Panc1 (cell line): ENCODE measurements at places on chromosomes 16 and 17. TPM values are rescaled to one million over a fixed set of nuclear protein-coding genes. Genes with fewer than 3 reads are reported as not detected.

Gene NPTX1
- 1.1 TPM for total RNA-seq

DNA sequence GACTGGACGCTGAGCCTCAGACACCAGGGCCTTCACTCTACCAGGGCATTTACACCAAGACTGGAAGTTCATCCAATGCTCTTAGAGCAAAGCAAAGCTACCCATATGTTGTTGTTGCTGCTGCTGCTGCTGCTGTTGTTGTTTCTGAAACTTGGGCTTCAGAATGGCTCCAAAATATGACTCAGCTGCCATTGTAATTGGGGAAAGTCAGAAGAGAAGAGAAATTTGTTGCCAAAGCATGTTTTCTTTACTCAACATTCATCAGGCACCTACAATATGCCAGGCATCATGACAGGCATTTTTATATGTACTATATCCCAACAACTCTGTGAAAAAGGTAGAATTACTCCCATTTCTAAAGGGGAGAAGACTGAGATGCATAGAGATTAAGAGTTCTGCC, 11.9 kb downstream of the KRT32 start:
- DNase-seq, result no peak

Gene ABCC11
- total RNA-seq, result not detected

DNA sequence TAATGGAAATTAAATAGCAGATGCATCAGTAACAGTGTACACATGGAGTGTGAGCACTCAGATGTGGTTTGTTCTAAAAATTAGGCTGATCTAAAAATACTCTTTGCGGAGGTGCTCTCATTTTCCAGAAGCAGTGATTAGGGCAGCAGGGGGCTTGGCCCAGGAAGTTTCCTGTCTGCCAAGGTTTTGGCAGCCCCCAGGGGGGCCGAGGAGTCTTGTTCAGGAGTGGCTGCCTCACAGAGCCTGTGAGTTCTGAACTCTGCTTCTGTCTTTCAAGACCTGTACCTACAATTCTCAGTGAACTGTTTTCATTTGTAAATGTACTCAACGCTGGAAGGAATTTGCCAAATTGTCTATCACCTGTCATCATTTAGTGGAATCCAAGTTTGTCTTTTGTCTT, 388.4 kb upstream of the CDH11 start:
- DNase-seq, result no peak

GRCh38 chr17:72268431-72268830, 147.6 kb downstream of the SOX9 start:
- DNase-seq, result no peak

Gene TBC1D3E
- total RNA-seq, result not detected

GRCh38 chr16:55672471-55672870, 16.7 kb downstream of the SLC6A2 start:
- DNase-seq, result no peak

GRCh38 chr16:86231321-86231995, 278.9 kb upstream of the FOXF1 start:
- DNase-seq, result no peak

DNA sequence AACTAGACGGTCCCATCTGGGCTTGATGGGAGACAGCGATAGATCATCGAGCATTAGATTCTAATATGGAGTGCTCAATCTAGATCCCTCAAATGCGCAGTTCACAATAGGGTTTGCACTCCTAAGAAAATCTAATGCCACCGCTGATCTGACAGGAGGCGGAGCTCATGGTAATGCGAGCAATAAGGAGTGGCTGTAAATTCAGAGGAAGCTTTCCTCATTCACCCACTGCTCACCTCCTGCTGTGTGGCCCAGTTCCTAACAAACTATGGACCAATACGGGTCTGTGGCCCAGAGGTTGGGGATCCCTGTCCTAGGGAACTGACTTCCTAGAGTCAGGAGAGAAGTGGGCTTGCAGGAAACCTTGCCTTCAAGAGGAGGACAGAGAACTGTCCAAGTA, 25.2 kb upstream of the AMZ2 start:
- DNase-seq, result no peak

Gene P3H4
- total RNA-seq, result 58.9 TPM

DNA sequence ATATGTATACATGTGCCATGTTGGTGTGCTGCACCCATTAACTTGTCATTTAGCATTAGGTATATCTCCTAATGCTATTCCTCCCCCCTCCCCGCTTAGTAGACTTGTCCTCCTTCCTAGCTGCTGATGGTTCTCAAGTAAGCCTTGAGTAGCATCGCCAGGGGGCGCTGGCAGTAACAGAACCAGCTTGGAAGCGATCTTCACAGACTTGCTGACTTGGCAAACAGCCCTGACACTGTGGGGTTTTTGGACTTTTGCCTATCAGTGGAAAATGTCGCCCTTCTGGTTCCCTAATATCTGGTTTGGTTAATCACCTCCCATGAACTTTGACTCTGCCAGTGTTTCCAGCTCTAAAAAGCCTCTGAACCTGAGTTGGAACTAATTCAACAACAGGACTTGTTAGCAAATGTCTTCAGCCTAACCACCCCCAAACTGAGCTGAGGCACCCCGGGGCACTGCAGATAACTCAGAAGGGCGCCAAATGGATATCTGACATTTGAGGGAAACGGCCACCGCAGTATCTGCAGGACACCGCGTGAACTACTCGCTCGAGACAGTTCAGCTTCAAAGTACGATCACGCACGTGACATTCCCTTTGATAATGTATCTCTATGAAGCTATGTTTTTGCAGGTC, 15.4 kb upstream of the SPATA32 start:
- peak; percentile 54 for DNase-seq

Gene TLCD3A
- total RNA-seq, result 30.4 TPM

DNA sequence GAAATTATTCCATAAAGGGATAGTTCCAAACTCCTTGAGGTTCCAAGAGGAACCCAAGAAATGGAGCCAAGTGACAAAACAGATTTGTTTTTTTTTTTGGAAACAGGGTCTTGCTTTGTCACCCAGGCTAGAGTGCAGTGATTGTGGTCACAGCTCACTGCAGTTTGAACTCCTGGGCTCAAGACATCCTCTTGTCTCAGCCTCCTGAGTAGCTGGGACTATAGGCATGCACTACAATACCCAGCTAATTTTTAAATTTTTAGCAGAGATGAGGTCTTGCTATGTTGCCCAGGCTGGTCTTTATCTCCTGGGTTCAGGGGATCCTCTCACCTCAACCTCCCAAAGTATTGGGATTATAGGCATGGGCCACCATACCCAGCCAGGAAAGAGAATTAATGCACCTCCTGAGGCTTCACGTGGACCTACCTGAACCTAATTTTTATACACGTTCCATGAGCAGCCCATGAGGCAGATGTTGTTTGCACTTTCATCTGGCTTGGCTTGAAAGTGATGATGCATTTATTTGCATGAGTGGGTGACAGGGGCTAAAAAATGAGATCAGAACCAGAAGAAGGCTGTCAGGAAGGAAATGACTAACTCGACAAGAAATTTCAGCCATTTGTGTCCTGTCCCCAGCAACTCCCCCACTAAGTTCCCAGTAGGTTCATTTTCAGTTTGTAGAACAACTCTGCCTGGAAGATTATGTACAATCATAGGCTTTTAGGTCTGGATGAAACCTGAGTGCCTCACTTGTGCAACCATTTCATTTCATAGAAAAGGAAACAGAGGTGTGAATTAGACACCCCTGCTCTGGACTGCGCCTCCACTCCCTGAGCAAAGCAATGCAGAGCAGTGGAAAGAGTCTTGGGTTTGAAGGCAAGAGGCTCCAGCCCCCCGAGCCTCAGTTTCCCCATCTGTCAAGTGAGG, 10.3 kb upstream of the IRF8 start:
- no peak for DNase-seq

Gene NOTUM
- total RNA-seq, result 2.0 TPM

DNA sequence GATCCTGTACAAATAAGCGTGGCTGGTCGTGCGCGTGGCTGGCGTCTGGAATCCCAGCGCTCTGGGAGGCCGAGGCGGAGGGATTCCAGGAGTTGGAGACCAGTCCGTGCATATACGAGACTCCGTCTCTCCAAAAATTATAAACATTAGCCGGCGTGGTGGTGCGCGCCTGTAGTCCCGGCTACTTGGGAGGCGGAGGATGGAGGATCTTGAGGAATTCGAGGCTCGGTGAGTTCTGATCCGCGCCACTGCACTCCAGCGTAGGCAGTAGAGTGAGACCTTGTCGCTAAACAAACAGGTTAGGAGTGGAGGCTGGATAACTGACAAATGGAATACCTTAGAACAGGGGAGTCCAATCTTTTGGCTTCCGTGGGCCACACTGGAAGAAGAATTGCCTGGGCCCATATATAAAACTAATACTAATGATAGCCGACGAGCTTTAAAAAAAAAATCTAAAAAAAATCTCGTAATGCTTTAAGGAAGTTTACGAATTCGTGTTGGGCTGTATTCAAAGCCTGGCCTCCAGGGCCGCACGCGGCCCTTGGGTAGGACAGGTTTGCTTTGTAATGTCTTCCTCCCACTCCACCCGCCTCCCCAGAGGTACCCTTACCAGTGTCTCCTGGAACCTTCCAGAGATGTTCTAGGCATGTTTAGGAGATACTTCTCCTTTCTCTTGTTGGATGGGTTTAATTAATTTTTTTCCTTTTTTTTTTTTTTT, 909 bp upstream of the RSL1D1 start:
- no peak for DNase-seq

- no peak for DNase-seq
These were observed 917 bp upstream of the TBX2 start for GRCh38 chr17:61398721-61399130.

DNA sequence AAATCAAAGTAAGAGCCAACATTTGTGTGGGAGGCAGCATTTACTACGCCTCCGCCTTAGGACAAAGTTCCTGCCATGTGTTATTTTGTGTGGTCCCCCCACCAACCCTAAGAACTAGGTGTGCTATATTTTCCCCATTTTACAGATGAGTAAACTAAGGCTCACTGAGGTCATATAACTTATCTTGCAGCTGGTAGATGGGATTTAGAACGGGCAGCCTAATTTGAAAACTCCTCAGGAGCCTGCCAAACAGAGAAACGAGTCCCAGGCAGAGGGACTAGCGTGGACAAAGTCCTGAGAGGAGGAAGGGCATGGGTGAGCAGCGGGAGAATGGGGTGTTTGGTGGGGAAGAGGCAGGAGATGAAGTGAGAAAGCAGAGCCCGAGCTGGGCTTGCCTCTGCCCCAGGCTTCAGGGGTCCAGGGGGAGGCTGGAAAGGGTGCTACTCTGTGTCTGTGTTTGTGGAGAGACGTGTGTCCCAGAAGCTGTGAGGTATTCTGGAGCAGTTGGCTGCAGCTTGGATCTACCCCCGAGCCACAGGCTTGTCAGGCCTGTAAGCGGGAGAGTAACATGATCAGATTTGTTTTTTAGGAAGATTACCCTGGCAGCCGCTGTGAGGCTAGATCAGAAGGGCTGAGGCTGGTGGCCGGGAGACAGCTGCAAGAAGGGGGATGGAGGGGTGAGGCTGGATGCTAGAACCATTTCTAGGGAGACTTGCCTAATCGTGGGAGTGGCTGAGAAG, 5.0 kb downstream of the MLLT6 start:
- no peak for DNase-seq

- DNase-seq, result no peak
These were observed 7.6 kb downstream of the PIK3R6 start for GRCh38 chr17:8859804-8860430.

DNA sequence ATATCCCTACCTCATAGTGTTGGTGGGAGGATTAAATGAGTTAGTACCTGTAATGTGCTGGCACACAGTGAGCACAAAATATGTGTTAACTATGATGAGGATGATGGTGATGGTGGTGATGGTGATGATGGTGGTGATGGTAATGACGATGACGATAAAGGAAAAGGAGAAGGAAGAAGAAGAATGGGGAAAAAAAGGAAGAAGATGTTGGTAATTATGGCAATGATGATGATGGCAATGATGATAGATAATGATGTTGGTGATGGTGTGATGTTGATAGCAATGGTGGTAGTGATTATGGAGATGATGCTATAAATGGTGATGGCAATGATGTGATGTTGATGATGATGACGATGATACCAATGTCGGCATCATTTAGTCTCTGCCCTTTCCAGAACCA, 270.2 kb downstream of the GRIN2A start:
- DNase-seq, result no peak

GRCh38 chr16:85850344-85850880, 48.5 kb upstream of the IRF8 start:
- DNase-seq, result no peak
